ENCODE measurements at places on chromosomes 1 and 21.

DNA sequence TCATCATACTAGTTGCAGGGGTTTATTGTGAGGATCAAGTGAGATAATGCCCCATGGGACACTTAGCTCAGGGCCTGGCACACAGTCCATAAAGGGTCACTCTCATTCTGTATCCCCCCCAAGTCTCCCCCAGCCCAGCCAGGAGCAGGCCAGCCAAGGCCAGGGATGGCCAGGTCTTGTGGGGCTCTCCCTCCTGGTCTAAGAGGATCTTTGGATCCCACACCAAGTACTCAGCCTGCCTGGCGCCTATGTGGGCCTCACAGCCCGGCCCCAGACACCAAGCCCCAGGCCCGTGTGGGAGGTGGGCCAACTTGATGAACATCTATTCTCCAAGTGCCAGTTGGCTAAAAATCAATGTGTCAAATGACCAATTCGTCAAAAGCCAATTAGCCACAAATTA lies 117.8 kb downstream of the GLIS1 start:
- no peak for DNase-seq

- DNase-seq: no peak
These were observed 18.9 kb downstream of the FAAH start for GRCh38 chr1:46412893-46413595.

GRCh38 chr1:231750296-231750695 lies 123.7 kb downstream of the DISC1 start:
- no peak for DNase-seq

DNA sequence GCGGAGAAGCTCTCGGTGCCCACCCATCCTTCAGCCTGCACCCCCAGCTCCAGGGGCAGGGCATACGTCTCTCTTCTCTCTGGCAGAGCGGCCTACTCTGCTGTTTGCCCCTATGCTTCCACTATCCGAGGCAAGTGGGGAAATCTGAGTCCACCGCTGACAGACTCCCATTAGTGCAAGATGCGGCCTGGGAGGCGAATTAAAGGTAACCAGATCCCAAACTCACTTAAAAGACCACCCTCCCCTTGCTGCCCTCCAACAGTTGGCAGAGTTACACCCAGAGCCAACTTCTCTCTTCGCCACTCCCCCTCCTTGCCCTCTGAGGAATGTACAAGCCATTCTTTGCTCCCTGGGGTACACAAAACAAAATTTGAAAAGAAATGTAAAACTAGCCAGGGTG lies 6.4 kb downstream of the FOXD3 start:
- no peak for DNase-seq

- no peak for DNase-seq
These were observed 178.8 kb downstream of the ETS2 start for GRCh38 chr21:38984568-38984967.

DNA sequence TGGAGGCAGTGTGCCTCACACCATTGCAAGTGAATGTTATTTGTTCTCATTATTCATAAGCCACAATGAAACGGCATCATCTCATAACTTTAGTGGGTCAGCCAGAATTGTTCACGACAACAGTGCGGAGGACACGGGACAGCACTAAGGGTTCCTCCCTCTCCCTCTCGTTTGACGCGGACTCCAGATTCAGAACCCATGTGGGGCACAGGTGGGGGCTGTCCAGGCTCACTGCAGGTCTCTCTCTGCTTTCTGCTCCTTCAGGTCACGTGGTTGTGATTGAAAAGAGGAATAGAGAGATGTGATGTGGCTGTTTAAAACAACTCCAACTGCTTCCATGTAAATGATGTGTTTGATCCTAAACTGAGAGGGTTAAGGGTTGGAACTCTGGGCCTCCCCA lies 13.5 kb downstream of the RUNX1 start:
- DNase-seq: no peak

GRCh38 chr1:15343729-15344128 lies 66.0 kb upstream of the EFHD2 start:
- DNase-seq: no peak

DNA sequence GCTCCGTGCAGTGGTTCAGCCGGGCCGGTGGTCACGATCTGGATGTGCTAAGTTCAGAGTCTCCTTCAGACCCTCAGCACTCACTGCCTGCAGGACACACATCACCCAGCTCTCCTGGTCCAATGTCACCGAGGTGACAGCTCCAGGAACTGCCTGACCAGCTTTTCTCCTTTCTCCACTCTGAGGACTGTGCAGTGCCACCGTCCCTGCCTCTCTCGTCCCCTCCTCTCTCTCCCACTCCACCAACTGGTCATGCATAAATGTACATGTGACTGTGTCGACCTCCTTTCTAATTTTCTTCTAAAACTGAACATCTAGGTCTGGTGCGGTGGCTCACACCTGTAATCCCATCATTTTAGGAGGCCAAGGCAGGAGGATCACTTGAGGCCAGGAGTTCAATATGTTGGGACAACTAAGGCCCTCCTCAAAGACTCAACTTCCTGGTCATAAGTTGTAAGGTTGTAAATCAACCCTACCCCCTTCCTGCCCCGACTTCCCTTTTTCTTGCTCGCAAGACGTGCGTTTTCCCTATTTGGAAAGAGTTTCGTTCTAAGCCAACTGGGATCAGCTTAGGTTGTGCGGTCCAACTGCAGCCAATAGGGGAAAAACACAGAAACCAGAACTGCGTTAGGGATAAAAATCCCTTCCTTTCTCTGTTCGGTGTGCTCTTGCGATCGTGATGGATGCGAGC lies 53.1 kb downstream of the MEGF6 start:
- DNase-seq: no peak

DNA sequence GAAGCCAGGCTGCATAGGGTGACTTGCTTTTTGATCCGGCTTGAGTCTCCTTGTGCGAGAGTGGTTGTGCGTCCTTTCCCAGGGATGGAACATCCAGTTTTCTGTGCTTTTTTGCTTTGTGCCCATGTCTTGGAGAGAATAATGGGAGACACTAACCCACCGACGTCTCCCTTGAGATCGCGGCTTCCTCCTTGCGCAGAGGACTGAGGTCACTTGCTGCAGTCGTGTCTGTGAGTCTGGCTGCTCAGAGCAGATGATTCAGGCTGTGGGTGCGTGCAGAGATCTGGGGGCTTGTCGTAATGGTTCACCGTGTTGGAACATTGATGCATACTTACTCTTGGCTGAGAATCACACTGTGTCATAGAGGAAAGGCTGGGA lies 164.5 kb upstream of the CACNA1E start:
- DNase-seq: no peak

GRCh38 chr21:36127977-36128376 lies 6.9 kb upstream of the CBR3 start:
- DNase-seq: no peak

- DNase-seq: no peak
These were observed 55.5 kb downstream of the PLA2G4A start for GRCh38 chr1:186884251-186884650.

DNA sequence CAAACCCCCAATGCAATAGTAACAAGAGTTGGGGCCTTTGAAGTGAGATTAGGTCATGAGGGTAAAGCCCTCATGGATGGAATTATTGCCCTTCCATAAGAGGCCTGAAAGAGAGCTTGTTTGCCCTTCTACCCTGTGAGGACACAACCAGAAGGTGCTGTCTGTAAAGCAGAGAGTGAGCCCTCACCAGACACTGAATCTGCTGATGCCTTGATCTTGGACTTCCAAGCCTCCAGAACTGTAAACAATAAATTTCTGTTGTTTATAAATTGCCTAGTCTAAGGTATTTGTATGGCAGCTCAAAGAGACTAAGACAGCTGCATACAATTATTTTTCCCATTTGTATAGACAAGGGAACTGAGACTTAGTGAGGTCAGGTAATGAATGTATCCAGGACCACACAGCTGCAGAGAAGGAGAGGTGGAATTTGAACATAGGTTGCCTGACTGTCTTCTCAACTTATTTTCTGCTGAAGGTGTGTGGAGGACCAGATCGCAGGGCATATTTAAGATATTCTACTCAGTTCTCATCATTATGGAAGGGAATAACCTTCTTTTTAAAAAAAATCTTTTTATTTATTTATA lies 18.7 kb downstream of the IL23R start:
- DNase-seq: no peak

DNA sequence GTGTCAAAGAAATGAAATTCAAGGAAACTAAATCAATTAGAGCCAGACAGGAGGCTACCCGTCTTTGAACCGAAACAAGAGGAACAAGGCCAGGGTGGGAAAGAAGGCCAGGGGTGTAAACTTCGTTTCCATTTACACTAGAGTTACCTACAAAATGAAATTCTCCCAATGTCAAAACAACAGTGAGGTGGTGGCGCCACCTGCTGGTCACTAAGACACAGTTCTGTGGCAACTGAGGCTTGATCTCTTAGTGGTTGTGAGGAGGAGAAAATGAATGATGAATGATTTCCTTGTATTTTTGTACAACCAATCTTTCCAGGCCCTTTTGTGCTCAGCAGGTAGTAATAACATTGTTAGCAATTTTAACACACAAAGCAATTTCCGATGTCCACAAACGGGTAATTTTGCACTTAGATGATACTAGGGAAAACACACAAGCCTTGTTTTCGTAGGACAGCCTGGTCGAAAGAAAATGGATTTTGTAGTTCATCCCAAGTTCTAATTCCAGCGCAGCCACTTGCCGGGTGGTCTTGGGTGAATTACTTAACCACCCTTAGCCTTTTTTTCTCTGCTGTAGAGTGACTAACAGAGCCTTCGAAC lies 54.8 kb upstream of the SOD1 start:
- DNase-seq: no peak

DNA sequence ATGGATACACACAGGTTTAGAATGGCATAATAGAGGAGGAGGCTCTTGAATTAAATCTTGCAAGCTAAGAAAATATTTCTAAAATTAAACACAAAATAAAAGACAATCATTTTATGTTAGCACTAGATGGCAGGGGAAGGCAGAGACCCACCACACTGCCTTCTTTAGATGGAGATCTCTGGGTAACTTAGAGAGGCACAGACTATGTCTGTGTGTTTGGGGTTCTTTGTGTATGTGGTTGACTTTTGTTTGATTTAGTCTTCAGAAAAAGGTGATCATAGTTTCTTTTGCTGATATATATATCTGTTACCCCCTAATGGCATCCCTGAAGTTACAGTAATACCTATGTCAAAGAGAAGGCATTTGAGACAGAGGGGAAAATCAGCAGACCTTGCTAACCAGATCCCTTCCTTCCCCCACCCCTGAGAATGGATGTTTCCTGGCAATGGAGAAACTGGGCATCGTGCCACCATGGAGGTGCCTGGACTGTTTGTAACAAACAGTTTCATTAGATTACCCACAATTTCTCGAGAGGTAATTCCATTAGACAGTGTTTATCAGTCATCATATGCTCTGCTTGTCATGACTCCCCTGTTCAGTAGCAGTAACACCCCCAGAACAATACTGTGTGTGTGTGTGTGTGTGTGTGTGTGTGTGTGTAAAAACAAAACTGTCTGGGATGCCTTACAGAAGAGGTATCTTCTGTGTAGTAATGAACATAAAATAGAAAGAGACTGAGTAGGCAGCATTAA lies 228.3 kb upstream of the DEPDC1 start:
- DNase-seq: no peak

DNA sequence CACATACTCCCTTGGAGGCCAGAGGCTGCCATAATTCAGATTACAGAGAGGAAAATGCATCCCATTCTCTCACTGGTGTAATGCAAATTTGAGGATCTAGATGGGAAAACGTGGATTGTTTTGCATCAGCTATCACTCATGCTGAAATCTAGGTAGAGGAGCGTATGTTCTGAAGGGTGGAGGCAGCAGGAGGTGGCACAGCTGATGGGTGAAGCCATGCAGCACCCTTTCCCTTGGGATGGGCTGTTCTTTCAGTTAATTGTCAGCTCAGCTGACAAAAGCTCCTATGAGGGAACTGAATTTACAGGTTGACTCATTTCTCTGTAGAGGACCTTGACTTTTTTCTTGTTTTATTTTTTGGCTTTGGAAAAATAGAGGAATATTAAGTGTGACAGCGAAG lies 41.8 kb downstream of the CAMTA1 start:
- DNase-seq: no peak

GRCh38 chr1:119275145-119276134 lies 93.1 kb upstream of the HAO2 start:
- DNase-seq: no peak

DNA sequence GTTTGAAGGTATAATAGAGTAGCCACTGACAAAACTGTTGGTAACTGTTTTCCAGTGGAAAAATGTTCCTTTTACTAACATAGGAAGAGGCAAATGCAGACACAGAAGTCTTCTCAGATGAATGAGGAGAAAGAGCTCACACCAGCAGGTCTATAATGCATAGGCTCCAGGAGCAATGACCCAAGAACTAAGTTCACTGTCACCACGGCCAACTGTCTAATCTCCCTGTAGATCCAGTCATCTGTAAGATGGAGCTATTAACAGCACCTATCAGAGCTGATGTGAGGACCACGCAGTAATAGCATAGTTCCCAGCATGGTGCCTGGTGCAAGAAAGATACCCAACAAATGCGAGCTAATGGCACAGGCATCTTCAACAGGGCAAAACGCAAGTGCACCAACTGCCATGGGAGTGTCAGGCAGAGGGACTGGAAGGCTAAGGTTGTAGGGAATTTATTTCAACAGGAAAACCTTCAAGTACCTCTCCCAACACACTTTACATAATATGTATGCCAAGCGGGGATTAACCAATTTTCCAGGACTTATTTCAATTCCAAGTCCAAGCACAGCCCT lies 12.9 kb downstream of the GNB1 start:
- DNase-seq: no peak

- DNase-seq: no peak
These were observed 13.6 kb upstream of the NDC1 start for GRCh38 chr1:53851571-53852285.

GRCh38 chr1:108532730-108533129 lies 27.2 kb upstream of the EEIG2 start:
- no peak for DNase-seq

DNA sequence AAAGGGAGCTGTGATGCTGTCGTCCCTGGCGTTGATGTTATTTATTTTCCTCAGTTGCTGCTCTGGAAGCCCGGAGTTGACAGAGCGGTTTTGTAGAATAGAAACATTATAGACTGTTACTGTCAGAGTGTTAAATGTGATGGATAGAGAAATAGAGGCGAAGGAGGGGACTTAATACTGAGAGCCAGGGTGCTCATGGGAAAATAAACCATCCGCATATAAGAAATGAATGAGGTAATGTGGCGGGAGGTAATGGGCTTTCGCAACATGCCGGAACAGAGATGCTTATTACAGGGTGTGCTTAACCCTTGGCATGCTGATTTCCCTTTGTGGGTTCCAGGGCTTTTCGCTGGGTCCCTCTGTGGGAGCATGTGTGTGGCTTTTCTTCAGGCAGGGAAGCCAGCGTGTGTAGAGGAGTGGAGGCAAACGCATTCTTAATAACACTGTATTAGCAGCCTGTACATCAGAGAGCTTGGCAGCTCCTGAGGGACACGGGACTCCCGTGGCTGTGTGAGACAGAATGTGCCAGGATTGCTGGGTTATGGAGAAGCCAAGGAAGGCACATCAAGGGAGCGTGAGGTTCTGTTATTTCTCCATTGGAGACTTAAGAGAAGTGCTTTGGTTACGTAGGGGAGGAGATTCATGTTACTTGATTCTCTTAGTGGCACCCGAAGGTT lies 141.0 kb downstream of the PBX1 start:
- no peak for DNase-seq
